ENCODE measurements at places on chromosomes 1 and 21.

DNA sequence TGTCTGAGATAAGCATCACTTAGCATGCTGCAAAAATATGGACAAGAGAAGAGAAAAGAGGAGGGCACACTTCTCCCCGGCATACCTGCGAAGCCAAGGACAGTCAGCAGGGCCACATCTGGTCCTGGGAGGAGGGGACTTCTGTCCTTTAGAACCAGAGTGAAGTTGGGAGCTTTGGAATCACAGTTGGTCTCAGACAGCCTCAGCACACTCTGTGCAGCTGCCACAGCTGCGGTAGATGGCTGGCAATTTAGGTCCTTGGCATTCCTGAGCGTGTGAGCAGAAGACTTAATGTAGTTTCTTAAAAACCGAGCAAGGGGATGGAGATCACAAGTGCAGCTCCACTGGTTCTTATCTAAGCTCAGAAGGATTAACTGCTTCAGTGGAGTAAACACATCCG lies 32.3 kb downstream of the LRRC53 start:
- no peaks in the 10 kb centered on the region for H3K4me1 ChIP-seq
- DNase-seq, result no peak
- H3K36me3 ChIP-seq, result no peaks in the 10 kb centered on the region
- no peak overlapping the region for H3K4me3 ChIP-seq
- H3K27ac ChIP-seq, result no peak overlapping the region

- no peak overlapping the region for H3K27ac ChIP-seq
- no peak overlapping the region for H3K4me3 ChIP-seq
- H3K36me3 ChIP-seq, result no peaks in the 10 kb centered on the region
- no peak for DNase-seq
- peaks cover 33% of the 10 kb centered on the region for H3K27me3 ChIP-seq
These were observed 224.7 kb upstream of the KIAA0040 start for GRCh38 chr1:175417316-175417715.

- H3K36me3 ChIP-seq, result no peaks in the 10 kb centered on the region
- H3K27me3 ChIP-seq, result peaks cover 37% of the 10 kb centered on the region
- DNase-seq, result no peak
- H3K27ac ChIP-seq, result no peak overlapping the region
- H3K4me1 ChIP-seq, result no peaks in the 10 kb centered on the region
These were observed 15.7 kb downstream of the PTAFR start for GRCh38 chr1:28160782-28161266.

- H3K4me3 ChIP-seq, result no peak overlapping the region
- peaks cover 7% of the 10 kb centered on the region for H3K27me3 ChIP-seq
- H3K36me3 ChIP-seq, result peaks cover 2% of the 10 kb centered on the region
These were observed 6.0 kb upstream of the SHISA4 start for GRCh38 chr1:201882665-201883132.

GRCh38 chr1:69126796-69127195 lies 440.9 kb upstream of the LRRC7 start:
- no peaks in the 10 kb centered on the region for H3K27me3 ChIP-seq
- no peak overlapping the region for H3K4me3 ChIP-seq
- DNase-seq, result no peak
- H3K4me1 ChIP-seq, result no peaks in the 10 kb centered on the region

GRCh38 chr1:1290238-1290731 lies 10.0 kb downstream of the SCNN1D start:
- H3K4me1 ChIP-seq, result no peaks in the 10 kb centered on the region
- no peak overlapping the region for H3K27ac ChIP-seq
- no peaks in the 10 kb centered on the region for H3K27me3 ChIP-seq
- peak; percentile 65 for DNase-seq

- H3K4me1 ChIP-seq, result peaks cover 36% of the 10 kb centered on the region
- H3K36me3 ChIP-seq, result peaks cover 6% of the 10 kb centered on the region
- H3K27me3 ChIP-seq, result no peaks in the 10 kb centered on the region
- no peak overlapping the region for H3K4me3 ChIP-seq
These were observed 7.5 kb downstream of the MINDY1 start for GRCh38 chr1:150999051-150999674.

GRCh38 chr1:10901891-10902805 lies 105.7 kb upstream of the CASZ1 start:
- H3K36me3 ChIP-seq, result no peaks in the 10 kb centered on the region
- peaks cover 33% of the 10 kb centered on the region for H3K4me1 ChIP-seq
- no peak for DNase-seq
- no peak overlapping the region for H3K27ac ChIP-seq
- no peaks in the 10 kb centered on the region for H3K27me3 ChIP-seq
- H3K4me3 ChIP-seq, result no peak overlapping the region

- H3K27ac ChIP-seq, result no peak overlapping the region
- DNase-seq, result no peak
- H3K27me3 ChIP-seq, result peaks cover 14% of the 10 kb centered on the region
- H3K36me3 ChIP-seq, result peaks cover 3% of the 10 kb centered on the region
- no peak overlapping the region for H3K4me3 ChIP-seq
- peaks cover 6% of the 10 kb centered on the region for H3K4me1 ChIP-seq
These were observed 3.7 kb downstream of the AKR7A3 start for GRCh38 chr1:19284881-19285280.

DNA sequence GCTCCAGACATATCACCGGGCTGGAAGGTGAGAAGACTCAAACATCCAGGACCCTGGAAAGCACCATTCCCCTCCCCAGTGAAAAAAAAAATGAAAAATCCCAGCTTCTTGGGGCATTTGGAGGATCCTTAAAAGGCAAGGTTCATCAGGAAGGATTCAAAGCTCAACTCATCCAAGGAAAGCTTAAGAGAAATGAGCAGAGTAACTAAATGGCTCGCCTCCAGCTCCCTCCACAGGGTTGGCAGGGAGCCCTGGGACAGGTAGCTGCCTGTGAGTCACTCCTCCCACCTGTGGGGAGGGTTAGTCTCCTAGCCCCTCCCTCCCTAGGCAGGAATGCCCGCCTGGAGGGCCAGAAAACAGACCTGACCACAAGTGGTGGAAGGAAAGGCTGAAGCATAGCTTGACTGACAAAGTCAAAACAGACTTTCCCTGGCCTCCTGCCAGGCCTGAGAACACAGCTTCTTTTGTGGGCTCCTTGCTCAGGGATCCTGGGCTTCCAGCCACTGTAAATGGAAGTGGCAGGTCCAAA lies 712 bp upstream of the LAMB3 start:
- no peak overlapping the region for H3K4me3 ChIP-seq
- peaks cover 30% of the 10 kb centered on the region for H3K4me1 ChIP-seq
- H3K27ac ChIP-seq, result no peak overlapping the region

- peak; percentile 53 for DNase-seq
- peak overlapping the region; percentile 97 for H3K27ac ChIP-seq
- peaks cover 55% of the 10 kb centered on the region for H3K36me3 ChIP-seq
- H3K27me3 ChIP-seq, result no peaks in the 10 kb centered on the region
- H3K4me1 ChIP-seq, result peaks cover 68% of the 10 kb centered on the region
These were observed 12.2 kb downstream of the DSTYK start for GRCh38 chr1:205199090-205199930.

DNA sequence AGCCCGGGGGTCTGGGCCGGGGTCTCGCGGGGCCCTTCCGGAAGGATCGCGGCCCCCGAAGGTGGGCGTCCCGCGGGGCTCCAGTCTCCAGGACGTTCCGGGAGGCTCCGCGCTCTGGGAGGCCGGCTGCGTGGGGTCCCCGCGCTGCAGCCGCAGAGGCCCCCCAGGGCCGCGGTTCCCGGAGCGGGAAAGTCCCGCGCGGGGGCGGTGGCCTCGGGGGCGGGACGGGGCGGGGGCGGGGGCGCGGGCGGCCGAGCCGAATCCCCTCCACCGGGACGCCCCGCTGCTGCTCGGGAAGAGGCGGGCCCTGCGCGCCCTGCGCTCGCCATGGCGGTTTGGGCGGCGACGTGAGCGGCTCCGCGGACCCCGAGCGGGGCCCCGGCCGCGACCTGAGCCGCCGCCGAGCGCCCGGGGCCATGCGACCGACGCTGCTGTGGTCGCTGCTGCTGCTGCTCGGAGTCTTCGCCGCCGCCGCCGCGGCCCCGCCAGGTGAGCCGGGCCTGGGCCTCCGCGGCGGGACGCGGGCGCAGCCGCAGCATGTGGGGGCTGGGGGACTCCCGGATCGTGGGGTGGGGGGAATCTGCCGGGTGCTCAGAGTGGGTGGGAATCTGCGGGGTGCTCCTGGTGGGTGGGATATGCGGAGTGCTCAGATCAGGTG lies at the start of gene IFNGR2:
IFNGR2 (plus strand) TSS at position 286 of the 658 bp plus-strand sequence; CDS start at position 417, 131 bp downstream.
- peaks cover 39% of the 10 kb centered on the region for H3K4me1 ChIP-seq
- H3K27me3 ChIP-seq, result peaks cover 11% of the 10 kb centered on the region
- peak within 1 kb of the TSS; percentile 86 for H3K4me3 ChIP-seq
- H3K36me3 ChIP-seq, result peaks cover 5% of the 10 kb centered on the region
- peak within 1 kb of the TSS; percentile 76 for H3K27ac ChIP-seq

DNA sequence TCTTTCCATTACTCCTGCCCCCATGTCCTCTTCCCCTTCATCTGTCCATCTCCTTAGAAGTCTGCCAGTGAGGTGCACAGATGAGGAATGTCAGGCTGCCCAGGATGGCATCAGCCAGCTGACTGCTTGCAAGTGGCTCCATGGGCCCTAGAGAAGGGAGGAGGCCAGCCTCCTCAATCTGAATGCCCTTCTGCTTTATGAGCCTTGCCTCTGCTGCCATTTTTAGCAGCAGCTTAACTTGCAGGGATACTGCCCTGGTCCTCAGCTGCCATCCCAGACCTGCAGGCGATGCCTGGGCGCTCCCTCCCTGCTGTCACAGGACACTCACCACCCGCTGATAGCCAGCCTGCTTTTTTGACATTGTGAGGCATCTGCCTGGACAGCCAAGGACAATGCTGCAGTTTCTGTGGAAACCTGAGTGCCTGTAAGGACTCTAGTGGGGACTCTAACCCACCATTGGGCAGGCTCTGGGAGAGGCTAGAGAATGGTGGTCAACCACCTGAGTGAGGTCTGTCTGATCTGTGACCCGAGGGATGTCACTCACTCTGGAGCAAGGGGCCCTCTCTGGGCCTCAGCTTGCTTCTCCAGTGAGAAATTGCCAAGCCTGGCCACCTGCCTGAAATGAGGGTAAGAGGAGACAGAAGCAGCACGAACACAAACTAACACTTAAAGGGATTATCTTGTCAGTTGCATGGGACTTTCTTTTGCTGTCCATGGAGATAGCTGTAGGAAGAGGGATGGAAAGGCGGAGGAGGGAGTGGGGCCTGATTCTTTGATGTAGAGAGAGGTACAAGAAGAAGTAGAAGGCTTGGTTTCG lies 185.0 kb downstream of the MIS18A start:
- no peaks in the 10 kb centered on the region for H3K36me3 ChIP-seq
- H3K4me3 ChIP-seq, result no peak overlapping the region
- DNase-seq, result no peak
- no peaks in the 10 kb centered on the region for H3K4me1 ChIP-seq

DNA sequence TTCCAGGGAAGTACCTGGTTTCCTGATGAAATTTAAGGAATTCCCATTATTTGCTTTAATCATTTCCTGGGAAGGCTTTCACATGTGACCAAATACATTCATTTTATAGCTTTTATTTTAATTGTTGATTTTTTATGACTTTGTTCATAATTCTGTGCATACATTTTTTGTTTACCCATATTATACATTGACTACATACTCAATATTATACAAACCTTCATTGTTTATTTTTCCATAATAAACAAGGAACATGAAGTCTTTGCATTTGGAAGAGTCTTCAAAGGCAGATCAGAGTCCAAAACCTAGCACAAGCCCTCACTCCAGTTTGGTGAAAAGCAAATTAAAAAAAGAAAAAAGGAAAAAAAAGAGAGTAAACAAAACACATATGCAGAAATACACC lies 218.3 kb upstream of the NRIP1 start:
- H3K36me3 ChIP-seq, result no peaks in the 10 kb centered on the region
- H3K27me3 ChIP-seq, result peaks cover 8% of the 10 kb centered on the region
- no peak for DNase-seq
- no peaks in the 10 kb centered on the region for H3K4me1 ChIP-seq
- H3K27ac ChIP-seq, result no peak overlapping the region
- H3K4me3 ChIP-seq, result no peak overlapping the region

DNA sequence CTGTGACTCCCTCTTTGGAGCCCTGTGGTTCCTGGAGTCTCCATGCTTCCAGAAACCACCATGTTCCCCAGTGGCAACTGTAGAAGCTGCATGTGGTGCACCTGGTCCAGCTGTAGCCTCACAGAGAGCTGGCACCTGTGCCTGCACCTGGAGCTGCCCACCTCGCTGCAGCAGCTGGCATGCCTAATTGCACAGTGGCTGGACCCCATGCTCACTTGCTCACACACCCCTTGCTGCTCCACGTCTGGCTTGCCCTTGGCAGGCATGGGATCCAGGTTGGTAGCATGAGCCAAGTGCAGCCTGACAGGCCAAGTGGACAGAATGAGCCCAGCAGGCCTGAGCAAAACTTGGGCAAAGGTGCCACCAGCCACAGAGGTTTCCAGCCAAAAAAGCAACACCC lies 680.1 kb downstream of the MATN1 start:
- H3K27me3 ChIP-seq, result no peaks in the 10 kb centered on the region
- no peaks in the 10 kb centered on the region for H3K36me3 ChIP-seq
- no peak overlapping the region for H3K4me3 ChIP-seq

GRCh38 chr1:40027647-40028046 lies 12.9 kb upstream of the CAP1 start:
- H3K4me3 ChIP-seq, result no peak overlapping the region
- H3K27me3 ChIP-seq, result peaks cover 5% of the 10 kb centered on the region
- H3K27ac ChIP-seq, result no peak overlapping the region
- peaks cover 2% of the 10 kb centered on the region for H3K4me1 ChIP-seq
- H3K36me3 ChIP-seq, result no peaks in the 10 kb centered on the region
- no peak for DNase-seq

DNA sequence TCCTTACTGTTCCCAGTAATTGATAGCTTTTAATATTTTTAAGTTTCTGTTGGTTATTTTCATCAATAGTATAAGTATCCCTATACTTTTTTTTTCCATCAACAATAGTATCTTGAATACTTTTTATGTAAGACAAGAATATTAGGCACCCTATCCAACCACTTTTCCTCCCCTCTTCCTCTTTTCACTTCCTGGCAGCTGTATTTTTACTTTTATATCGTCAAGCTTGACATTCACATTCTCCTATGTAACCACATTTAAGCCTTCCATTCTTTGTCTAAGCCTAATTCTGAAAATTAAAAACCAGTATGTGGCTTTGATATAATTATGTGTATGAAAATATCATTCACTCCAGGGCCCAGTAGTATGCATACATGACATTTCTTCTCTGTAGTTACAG lies 9.3 kb downstream of the TMEM39B start:
- no peaks in the 10 kb centered on the region for H3K27me3 ChIP-seq
- H3K27ac ChIP-seq, result no peak overlapping the region
- H3K4me1 ChIP-seq, result peaks cover 5% of the 10 kb centered on the region
- peaks cover 22% of the 10 kb centered on the region for H3K36me3 ChIP-seq
- DNase-seq, result no peak

DNA sequence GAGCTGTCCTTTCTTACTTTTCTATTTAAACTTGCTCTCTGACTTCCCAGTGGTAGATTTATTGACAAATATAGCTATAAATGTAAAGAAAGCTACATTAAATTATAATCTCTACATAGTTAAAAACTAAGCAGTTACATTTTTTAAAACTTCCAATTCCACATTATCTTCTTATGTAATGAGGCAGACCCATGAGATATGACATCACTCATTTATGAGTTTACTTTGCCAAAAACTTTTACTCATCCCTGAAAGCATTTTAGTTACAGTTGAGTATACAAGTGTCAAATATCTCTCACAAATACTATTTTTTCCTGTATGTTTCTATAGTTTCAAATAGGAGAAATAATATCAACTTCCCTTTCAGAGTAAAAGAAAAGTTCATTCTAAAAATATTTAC lies 3.8 kb downstream of the NMNAT2 start:
- H3K4me3 ChIP-seq, result no peak overlapping the region
- peaks cover 53% of the 10 kb centered on the region for H3K27me3 ChIP-seq
- H3K36me3 ChIP-seq, result peaks cover 2% of the 10 kb centered on the region
- H3K27ac ChIP-seq, result no peak overlapping the region
- peaks cover 23% of the 10 kb centered on the region for H3K4me1 ChIP-seq
